ENCODE measurements at places on chromosomes 1 and 21.

DNA sequence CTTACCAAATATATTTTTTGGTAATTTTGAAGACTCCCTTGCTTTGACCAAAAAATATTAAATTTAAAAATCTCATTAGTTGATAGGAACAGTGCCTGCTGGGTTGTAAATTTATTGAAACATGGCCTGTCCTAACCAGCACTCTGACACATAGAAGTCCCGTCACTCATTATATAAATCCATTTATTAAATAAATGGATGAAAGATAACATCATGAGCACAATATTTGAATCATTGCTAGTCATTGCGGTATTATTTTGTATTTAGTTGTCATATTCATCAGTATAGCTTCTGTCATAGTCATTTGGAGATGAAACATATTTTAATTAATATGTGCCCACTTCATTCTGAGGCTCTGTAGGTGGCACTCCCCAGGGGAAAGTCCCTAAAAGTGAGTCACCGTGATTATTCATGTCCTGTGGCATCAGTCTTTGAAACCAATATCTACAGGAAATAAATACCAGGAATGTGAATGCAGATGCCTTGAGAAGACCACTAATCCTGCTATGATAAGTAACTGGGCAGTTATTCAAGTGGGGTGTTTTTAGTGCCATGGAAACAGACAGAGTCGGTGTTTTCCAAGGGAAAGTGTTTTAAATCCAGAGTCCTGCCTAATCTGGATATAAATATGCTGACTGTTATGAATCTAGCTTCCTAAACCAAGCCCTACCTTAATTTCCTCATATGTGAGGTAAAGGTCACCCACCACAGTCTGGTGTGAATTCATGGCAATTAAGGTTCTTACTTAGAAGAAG, 302.0 kb downstream of the DUSP10 start:
- peaks cover 16% of the 10 kb centered on the region for H3K4me1 ChIP-seq
- no peaks in the 10 kb centered on the region for H3K36me3 ChIP-seq
- peak overlapping the region; percentile 48 for H3K27ac ChIP-seq
- H3K27me3 ChIP-seq, result no peaks in the 10 kb centered on the region
- no peak for DNase-seq
- H3K4me3 ChIP-seq, result no peak overlapping the region

DNA sequence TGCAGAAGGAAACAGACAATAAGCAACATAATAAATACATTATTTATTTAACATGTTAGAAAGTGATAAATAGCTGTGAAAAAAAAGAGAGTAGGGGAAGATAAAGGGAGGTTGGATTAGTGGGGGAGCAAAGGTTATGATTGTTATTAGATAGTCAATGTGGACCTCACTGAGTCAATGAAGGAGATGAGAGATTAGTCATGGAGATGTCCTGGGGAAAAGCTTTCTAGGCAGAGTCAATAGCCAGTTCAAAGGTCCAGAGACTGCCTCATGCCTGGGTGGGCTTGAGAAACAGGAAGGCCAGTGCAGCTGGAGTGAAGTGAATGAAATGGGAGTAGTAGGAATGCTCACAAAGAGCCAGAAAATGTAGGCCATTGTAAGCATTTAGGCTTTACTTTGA, 187.1 kb upstream of the CACYBP start:
- no peaks in the 10 kb centered on the region for H3K36me3 ChIP-seq
- no peak overlapping the region for H3K4me3 ChIP-seq
- no peaks in the 10 kb centered on the region for H3K4me1 ChIP-seq
- no peak overlapping the region for H3K27ac ChIP-seq
- no peaks in the 10 kb centered on the region for H3K27me3 ChIP-seq
- no peak for DNase-seq

GRCh38 chr1:239388159-239388485, 1.8 kb downstream of the CHRM3 start:
- peaks cover 47% of the 10 kb centered on the region for H3K27me3 ChIP-seq
- no peak for DNase-seq
- H3K4me3 ChIP-seq, result peak overlapping the region; percentile 52
- H3K36me3 ChIP-seq, result no peaks in the 10 kb centered on the region

DNA sequence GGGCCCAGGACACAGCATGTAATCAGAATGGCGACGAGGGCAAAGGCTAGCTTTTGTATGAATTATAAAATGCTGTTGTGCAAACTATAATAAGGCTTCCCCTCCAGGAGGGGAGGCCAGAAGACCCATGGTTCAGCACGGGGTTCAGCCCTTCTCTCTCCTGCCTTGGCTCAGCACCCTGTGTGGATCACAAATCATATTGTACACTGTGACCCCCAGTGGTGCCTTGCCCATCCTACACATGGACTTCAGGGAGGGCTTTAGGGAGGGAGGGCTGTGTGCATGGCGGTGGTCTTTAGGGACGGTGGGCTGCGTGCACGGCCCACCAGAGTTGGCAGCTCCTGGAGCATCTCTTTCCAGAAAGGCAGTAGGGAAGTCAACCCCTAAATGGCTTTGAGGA, 120.8 kb upstream of the TNR start:
- no peak for DNase-seq
- no peak overlapping the region for H3K4me3 ChIP-seq
- H3K36me3 ChIP-seq, result no peaks in the 10 kb centered on the region
- no peaks in the 10 kb centered on the region for H3K27me3 ChIP-seq

DNA sequence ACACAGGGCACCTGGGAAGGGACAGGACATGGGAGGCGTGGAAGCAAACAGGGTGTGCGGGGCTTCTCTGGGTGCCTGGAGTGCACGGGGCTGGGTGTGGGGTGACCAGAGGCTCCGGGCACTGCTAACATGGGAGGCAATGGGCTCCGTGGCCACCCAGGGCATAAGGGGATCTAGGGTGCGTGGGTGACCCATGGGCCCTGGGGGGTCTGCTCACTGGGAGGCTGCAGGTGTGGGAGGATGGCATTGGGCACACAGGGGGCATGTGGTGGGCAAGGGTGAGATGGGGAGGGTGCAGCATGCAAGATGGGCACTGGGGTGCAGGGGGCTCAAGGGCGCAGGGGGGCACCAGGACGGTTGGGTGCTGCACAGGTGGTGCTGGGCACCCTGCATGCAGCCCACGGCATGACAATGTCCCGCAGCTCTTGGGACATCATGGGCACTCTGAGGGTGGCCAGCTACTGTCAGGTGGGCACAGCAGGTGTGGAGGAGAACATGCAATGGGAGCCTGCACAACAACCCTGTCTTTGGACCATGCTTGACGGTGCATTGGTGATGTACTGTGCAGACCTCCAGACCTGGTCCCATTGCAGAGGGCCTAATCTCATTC, 15.1 kb downstream of the TRIM11 start:
- no peaks in the 10 kb centered on the region for H3K27me3 ChIP-seq
- peak; percentile 49 for DNase-seq
- no peak overlapping the region for H3K4me3 ChIP-seq

DNA sequence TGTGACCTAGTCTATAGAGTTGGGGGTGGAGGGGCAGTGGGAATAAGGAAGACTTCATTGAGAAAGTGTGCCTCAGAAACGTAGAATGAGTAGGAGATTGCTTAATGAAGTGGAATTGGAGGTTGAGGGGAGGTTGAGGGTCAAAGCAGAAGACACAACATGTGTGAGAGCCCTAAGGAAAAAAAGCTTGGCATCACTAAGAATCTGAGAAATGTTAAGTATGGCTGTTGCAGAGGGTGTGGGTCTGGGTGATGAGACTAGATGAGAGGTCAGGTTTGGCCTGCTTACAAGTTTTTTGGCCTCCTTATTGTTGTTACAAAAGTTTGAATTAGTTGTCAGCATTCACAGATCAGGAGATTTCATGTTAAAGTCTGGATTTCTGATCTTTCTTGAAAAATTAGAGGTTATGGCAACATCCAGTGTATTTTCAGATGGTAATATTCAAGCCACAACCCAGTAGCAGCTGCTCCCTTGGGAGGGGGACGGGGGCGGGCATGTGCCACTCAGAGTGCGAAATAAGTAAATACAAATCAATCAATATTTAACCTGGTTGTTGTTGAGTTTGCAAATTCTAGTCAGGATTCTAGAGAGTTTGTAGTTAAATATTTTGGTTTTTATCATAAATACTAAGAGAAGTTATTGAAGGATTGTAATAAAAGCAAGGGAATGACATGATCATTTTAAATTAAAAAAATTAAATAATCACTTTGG, 4.3 kb downstream of the MAN1A2 start:
- H3K27ac ChIP-seq, result no peak overlapping the region
- peaks cover 32% of the 10 kb centered on the region for H3K4me1 ChIP-seq
- H3K4me3 ChIP-seq, result peak overlapping the region; percentile 1
- DNase-seq, result no peak
- no peaks in the 10 kb centered on the region for H3K36me3 ChIP-seq

DNA sequence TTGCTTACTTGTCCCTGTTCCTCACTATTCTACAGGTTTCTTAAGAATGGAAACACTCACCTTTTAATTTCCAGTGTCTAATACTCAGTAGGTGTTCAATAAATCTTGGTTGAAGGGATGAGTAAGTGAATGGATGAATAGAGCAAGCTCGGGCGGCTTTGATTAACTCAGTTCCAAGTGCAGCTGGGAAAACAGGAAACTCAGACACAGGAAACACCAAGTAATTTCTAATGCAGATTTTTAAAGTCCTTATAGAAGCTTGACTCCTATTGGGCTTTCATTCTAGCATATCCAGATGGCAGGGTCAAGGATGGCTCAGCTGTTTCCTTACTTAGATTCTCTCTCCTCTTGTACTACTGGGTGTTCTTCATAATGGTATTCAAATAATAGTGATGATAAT, 14.0 kb downstream of the CAMK1G start:
- peaks cover 5% of the 10 kb centered on the region for H3K27me3 ChIP-seq
- no peak for DNase-seq
- no peak overlapping the region for H3K4me3 ChIP-seq
- no peaks in the 10 kb centered on the region for H3K4me1 ChIP-seq

Measured in upper lobe of right lung (tissue), 1 donor.